ENCODE measurements at places on chromosomes 7 and 10.
A peak's percentile ranks its signal among the peaks of the same experiment; 100 is the strongest.

DNA sequence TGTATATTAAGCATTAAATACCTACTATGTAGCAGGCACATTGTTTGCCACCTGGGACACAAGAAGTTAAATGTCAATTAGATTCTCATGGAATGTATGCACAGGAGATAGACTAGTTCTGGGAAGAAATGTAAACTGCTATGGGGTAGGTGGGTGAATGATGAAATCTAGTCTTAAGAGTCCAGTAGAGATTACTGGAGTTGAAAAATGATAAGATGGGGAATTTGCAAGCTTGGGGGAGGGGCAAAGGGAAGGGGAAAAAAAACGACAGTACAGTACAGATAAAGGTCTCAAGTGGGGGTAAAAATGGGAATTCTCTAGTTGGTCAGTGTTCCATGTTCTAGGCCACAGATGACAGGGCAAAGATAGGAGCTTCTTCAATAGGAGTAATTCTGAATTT is 94.4 kb downstream of the ATE1 start:
- no peak for DNase-seq

GRCh38 chr7:111753968-111754367 is 191.7 kb upstream of the IMMP2L start:
- no peak for DNase-seq

DNA sequence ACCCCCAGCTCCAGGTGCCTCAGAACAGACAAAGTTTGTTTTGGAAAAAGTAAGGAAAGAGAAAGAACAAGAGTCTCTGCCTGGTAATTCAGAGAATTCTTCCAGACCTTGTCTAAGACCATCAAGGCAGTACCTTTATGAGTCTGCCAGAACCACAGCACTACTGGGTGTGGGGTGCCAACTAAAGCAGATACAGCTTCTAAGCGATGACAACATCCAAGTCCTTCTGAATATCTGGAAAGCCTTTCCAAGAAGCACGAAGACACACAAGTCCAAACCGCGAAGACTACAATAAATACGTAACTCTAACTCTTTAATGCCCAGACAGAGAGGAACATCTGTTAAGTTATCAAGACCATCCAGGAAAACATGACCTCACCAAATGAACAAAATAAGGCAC is 94.3 kb downstream of the SIRT1 start:
- no peak for DNase-seq

DNA sequence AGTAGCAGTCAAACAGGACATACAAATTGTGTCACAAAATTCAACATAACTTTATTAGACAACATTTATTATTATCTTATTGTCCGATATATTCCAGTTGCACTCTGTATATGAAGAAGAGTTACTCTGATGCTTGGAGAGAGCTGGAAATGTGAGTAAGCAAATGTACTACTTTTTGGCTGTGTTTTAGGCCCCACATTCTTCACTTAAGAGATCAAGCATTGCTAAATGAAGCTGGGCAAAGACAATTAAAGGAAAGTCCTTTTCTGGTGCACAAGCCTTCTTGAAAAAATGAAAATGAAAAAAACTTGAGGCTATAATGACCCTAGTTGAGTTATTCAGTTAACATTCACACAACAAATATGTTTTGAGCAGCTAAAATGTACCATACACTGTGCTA is 26.1 kb downstream of the MYPN start:
- DNase-seq = no peak

- DNase-seq = no peak
Measured at GRCh38 chr7:155340071-155340531, 42.4 kb downstream of the INSIG1 start.

- DNase-seq = peak; percentile 59
Measured at GRCh38 chr7:142785841-142786250, 15.1 kb downstream of the PRSS2 start.

GRCh38 chr7:110010359-110010758 is 1080.6 kb upstream of the LRRN3 start:
- DNase-seq = no peak

DNA sequence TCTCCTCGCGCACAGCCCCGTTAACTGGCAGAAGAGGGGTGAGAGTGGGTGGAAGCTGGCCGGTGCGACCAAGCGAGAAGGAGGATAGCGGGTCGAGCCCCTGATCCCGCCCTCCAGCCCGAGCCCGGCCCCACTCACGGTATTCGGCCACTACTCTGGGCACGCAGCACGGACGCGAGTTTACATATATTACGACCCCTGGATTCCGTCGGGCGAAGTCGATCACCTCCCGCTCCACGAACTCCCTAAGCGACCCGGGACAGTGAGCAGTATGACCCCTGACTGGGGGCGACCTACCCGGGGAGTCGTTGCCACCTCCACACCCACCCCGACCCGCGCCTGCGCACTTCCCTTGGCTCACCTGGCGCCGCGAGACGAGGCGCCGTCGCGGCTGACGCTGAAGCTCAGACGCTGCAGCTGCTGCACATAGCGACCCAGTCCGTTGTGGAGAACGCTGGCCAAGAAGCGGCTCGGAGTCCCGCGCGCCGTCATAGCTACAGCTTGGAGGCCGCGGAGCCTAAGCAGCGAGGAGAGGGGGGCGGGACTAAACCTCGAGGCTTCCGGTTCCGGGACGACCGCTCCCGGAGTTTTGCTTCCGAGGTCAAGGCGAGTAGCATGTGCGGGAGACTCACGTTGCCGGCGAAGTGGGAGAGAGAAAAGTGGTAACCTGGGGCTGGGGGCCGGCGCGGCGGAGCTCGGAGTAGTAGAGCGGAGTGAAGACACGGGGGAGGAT is at the start of the genes MRPL43 and TWNK:
Gene MRPL43 (minus strand): TSS at position 546 of the 733 bp plus-strand sequence. CDS start 54 bp downstream, at position 492.
Gene TWNK (plus strand): TSS at position 592 of the 733 bp plus-strand sequence. CDS start 668 bp downstream, outside the sequence.
- peak; percentile 76 for DNase-seq

DNA sequence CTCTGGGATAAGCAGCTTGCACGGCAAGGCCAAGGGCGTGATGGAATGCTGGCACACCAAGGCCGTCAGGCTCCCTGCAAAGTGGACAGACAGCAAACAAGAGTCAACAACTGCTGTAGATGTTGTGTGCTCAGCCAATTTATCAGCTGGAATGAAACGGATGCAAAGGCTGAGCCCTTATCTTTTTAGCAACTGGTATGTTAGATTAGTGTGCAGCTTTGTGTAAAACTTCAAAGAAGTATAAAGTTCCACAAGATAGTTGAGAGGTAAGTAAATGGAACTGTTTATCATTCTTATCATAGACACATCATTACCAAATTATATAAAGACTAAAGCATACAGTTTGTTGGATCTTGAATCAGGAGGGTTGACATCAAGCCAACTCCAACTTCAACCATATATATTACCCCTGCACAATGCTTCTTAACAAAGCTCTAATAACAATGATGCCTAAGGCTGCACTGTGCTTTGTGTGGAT is 289.0 kb downstream of the TNS3 start:
- no peak for DNase-seq

GRCh38 chr10:55449981-55450380 is 649.0 kb upstream of the PCDH15 start:
- DNase-seq = no peak

DNA sequence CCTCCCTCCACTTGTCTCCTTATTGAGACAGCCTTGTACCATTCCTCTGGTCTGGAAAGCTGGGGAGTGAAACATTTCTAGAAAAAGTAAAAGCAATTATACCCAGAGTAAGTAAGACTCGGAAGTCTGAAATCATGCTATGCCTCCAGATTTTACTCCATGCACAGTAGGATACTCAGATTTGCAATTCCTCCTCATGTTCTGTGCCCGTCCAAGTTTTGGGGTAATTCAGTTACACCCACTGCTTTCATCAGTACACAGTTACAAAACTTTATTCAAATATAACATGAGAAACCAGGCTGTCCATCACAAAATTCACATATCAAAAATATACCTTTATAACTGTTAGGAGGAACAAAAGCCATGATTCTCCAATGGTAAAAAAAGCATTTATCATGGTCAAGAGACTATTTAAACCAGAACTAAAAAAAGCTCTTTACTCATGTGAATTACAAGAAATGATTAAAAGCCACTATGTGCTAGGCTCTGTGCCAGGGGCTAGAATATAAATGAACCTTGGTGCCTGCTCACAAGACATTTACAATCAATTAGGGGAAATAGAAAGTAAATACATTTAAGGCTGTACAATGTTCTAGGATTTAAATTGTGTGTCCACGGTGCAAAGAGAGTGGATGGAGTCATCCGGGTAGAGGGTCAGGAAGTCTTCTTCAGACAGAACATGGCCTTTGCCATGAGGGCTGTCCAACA is 320.2 kb downstream of the ELMO1 start:
- no peak for DNase-seq

DNA sequence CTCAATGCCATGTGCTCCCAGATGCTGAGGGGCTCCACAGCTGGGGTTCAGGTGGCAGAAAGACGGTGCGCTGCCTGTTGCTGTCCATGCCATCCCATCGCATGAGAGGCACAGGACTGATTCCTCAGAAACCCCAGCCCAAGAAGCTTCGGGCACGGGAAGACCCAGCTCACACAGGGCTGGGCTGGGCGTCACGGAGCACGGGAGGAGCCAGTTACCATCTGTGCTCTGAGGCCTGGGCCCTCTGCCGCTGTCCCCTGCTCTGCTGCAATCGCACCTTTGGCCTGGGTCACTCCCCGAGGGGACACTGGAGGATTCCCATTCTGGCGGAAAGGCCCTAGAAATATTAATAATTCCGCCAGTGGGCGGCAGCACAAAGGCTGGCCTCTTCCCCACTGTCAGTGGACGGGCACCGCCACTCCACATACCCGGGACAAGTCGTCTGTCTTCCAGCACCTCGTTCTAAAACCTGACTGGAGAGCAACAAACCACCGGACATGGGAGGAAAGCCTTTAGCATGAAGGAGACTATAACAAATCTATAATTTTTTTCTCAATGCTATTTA is 92.1 kb downstream of the PIP4K2A start:
- no peak for DNase-seq

DNA sequence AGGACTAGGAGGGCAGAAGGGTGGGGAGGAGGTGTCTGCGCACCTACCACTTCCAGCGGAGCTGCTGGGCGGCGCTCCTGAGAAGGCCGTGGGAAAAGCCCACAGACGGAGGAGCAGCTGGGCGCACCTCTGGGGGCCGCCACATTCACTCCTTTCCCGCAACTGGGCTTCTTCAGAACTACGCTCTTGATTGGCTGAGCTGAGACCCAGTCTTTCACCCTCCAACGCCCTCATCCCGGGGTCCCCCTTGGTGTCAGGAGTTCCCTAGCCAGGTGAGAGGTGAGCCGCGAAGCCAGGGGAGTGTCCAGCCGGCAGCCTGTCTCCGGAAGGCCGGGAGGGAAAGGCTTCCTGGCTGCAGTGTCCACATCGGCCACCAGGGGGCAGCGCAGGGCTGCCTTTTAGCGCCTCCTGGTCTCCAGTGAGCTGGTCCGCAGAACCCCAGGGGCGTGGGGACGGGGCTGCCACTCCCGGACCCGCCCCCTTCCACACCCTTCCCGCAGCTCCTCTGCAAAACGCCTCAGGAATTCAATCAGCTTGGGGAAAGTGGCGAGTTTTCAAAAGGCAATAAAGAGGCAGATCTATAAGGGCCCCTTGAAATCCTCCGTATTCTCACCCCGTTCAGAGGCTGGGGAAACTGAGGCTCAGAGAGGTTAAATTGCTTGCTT is 98.8 kb downstream of the CHST15 start:
- peak; percentile 70 for DNase-seq

DNA sequence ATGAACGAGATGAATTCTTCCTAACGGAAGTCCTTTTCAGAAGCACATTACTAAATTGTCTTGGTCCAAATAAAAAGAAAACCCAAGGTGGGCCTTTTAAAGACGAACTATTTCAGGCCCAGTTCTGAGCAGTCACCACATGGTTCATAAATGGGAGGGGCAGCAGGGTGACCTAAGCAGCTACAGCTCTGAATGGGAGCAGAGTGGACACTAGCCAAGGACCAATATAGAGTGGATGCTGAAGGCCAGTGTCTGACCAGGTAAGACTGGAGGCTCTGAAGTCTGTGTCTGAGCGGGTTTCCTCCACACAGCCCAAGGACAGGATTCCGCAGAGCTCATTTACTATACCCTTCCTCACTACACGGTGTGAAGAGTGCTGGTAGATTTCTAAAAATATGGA is 159.1 kb downstream of the TMEM26 start:
- no peak for DNase-seq

- DNase-seq = no peak
Measured at GRCh38 chr7:37765872-37766525, 82.4 kb upstream of the NME8 start.

DNA sequence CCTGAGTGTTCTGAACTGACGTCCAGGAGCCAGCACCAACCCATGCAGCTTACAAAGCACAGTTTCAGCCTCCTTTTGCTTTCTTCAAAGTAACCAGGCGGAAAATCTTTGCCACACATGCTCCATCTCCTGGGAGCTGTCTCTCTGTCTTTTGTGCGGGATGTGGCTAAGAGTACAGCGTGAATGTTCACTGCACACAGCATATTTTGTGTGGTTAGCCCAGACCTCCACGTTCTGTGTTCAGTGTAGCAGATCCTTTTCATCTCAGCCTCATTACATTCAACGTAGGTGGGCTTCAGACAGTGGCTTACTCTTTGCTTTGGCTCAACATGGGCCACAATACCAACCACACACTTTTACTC is 200.8 kb downstream of the TNS3 start:
- DNase-seq = no peak

DNA sequence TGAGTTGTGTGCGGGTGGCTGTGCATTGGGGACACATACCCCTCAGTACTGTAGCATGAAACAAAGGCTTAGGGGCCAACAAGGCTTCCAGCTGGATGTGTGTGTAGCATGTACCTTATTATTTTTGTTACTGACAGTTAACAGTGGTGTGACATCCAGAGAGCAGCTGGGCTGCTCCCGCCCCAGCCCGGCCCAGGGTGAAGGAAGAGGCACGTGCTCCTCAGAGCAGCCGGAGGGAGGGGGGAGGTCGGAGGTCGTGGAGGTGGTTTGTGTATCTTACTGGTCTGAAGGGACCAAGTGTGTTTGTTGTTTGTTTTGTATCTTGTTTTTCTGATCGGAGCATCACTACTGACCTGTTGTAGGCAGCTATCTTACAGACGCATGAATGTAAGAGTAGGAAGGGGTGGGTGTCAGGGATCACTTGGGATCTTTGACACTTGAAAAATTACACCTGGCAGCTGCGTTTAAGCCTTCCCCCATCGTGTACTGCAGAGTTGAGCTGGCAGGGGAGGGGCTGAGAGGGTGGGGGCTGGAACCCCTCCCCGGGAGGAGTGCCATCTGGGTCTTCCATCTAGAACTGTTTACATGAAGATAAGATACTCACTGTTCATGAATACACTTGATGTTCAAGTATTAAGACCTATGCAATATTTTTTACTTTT is 1.8 kb downstream of the DDIT4 start:
- DNase-seq = no peak

DNA sequence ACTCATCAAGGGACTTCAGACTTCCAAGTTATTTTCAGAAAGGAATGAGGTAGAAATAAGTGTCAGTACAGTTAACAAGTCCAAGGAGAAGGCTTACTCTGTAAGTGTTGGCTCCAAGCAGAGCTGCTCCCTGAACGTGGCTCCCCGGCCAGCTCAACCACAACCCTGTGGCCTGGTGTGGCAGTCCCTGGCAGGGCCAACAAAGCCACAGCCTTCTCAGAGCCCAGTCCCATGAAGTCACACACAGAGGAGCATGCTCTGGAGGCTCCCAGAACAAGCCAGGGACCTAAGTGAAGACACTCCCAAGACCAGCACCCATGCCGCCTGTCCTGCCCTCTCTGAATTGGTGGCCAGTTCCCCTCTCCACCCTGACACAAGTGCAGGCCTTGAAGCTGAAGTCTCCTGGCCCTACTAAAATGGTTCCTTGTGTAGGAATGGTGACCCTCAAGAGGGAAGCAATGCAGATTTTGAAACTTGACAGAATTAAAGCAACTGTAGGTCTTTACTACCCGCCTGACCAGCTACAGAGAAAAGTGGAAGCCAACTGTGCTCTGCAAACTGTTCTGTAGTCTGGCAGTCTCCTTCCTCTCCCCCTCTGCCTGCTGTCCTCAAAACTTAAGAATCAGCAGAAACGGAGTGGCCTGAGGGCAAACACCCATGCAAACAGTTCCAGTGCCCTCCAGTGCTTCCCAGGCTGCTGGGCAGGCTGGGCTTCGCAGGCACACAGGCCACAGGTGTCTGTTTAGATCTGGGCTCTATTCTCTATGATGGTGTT is 51.1 kb downstream of the NOD1 start:
- DNase-seq = no peak

Data from stimulated activated CD4-positive, alpha-beta T cell treated with anti-CD3 and anti-CD28 coated beads, Interleukin-15, amount 100 ng/mL, for 48 hours (primary cell).